ENCODE measurements at places on chromosomes 1 and 21.
A peak's percentile ranks its signal among the peaks of the same experiment; 100 is the strongest.

DNA sequence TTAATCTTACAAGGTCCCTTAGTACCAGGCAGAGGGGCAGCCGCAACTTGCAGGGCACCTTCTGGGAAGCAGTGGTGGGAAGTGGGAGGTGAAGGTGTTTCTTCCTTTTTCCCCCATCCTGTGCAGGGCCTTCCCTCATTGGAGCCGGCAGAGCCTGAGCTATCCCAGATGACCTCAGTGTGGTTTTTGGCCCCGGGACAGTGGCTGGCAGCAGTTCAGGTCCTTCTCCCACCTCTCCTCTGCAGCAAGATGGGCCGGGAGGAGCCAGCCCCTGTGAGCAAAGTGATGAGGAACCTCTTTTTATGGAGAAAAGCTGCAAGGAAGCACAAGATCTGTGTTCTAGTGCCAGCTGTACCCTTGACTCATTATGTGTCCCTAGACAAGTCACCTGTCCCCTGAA is 6.8 kb downstream of the PFKFB2 start:
- no peak for DNase-seq

DNA sequence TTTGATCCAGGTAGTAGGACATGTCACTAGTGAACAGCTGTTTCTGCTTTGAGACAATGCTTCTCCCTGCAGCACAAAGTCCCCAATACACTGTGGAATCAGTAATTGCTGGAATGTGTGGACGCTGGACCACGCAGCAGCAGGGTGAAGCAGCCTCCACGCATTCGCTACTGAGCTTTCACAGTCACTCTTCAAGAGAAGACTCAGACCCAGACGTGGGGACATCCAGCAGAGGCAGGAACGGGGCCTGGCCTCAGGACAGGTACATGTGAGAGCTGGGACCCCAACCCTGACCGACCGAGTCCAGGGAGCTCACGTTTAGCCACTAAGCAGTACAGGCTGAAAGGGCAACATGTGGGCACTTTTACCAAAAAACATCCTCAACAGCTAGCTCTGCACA is 34.1 kb upstream of the PRDM15 start:
- DNase-seq, result no peak

DNA sequence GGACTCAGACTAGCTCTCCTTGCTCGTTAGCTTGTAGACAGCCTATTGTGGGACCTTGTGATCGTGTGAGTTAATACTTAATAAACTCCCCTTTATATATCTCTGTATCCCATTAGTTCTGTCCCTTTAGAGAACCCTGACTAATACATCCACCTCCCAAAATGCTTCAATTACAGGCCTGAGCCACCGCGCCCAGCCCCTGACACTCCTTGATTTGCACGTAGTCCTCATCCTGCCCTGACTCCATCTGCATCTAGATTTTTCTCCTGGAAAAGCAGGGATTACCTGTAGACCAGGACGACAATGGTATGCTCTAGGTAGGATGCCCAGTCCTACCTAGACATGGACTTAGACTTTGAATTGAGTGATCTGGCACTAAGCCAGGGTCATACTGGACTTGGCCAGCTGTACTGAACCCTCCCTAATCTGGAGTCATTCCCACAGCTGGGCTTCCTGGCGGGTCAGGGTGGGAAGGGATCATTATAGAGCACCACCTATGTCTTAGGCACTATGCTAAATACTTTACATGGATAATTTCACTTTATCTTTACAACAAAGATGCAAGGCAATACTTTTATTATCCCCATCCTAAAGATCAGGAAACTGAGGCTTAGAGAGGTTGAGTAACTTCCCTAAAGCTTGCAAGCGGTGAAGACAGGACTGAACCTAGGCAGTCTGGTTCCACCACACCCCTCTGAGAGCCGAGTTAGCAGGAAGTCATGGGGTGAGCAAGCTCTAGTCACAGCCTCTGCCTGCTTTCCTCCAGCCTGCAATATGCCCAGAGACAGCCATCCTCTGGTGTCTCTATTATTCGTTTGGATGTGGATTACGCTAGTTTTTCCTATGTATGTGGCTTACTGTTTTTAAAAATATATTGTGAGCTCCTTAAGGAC is 89.4 kb downstream of the DTL start:
- DNase-seq, result no peak

DNA sequence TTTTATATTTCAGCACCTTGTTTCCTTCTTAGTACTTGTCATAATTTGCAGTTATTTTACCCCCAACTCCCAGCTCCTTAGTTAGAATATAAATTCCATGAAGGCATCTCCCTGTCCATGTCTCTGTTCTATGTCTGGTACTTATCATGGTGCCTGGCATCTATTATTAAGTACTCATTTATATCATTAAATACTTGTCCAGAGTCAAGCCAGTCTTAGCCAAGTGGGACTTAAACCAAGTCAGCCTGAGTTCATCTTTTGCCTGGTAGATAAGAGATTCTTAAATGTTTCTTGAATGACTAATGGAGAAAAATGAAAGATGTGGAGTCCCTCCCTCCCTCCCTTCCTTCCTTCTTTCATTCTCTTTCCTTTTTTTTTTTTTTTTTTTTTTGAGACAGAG is 9.4 kb downstream of the SLC25A44 start:
- no peak for DNase-seq

- DNase-seq, result no peak
These were observed 5.5 kb downstream of the CEPT1 start for GRCh38 chr1:111145542-111145941.

- no peak for DNase-seq
These were observed 18.8 kb downstream of the KIF21B start for GRCh38 chr1:201004732-201005131.

- peak; percentile 11 for DNase-seq
These were observed 156.5 kb downstream of the CASZ1 start for GRCh38 chr1:10639775-10640578.

GRCh38 chr1:72119491-72119890 is 162.8 kb downstream of the NEGR1 start:
- DNase-seq, result no peak

- DNase-seq, result no peak
These were observed 7.0 kb upstream of the LPAR3 start for GRCh38 chr1:84899969-84900368.

GRCh38 chr1:218571491-218571890 is 226.4 kb downstream of the TGFB2 start:
- no peak for DNase-seq

DNA sequence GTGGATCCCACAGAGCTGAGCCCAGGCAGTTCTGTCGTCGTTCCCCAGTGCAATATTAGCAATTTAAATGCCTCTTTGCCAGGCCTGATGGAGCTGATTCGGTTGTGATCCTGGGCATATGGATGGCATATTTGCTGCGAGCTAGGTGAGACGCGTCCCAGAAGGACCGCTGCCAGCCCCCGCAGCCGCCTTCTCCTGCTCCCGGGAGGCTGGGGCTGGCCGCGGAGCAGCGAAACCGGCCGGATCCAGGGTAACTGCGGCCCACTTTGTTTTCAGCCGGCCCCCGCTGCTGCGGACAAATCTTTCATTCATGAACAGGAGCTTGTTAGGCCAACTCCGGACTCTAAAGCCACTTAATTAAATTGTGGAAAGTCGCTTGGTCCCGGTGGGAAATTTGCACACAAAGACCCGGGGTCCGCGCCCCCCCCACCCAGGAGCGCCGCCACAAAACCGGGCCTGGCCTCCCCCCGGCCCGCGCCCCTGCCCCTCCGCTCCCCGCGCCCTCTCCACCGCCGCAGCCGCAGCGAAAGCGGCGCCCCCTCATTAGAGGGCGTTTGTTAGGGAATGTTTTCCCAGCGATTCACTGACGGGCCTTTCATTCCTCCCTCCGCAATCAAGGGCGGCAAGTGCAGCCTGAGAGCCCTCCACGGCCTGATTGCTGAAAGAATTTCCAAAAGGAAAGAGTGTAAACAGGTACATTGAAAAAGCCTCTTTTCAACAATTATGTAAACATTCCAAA is 383.3 kb downstream of the RRAGC start:
- no peak for DNase-seq

GRCh38 chr1:15414445-15414983 is 4.8 kb downstream of the EFHD2 start:
- no peak for DNase-seq

- DNase-seq, result peak; percentile 94
These were observed 94.7 kb downstream of the SIK1 start for GRCh38 chr21:43331962-43332828.

GRCh38 chr1:233777566-233777965 is 126.9 kb upstream of the SLC35F3 start:
- peak; percentile 95 for DNase-seq
